ENCODE measurements at places on chromosomes 2 and 18.

- no peaks in the 10 kb centered on the region for H3K27me3 ChIP-seq
- no peaks in the 10 kb centered on the region for H3K36me3 ChIP-seq
- DNase-seq: no peak
- no peaks in the 10 kb centered on the region for H3K4me1 ChIP-seq
These were observed 299.5 kb downstream of the GBX2 start for GRCh38 chr2:235868645-235869044.

DNA sequence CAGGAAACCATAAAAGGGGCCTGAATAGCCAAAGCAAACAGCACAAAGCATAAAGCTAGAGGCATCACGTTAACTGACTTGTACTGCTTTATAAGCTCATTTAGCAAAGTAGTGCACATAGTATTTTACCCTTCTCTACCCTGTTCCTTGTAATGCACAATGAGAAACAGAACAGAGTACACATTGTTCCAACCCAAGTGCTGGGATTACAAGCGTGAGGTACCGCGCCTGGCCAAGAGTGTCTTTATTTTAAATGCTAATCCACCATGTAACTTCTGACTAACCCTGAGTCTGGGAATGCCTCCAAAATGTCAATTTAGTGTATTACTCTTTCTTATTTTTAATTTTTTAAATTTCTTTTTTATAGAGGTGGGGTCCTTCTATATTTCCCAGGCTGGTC is 46.4 kb upstream of the STON1 start:
- no peaks in the 10 kb centered on the region for H3K36me3 ChIP-seq
- DNase-seq: no peak
- no peaks in the 10 kb centered on the region for H3K4me1 ChIP-seq
- no peak overlapping the region for H3K27ac ChIP-seq

DNA sequence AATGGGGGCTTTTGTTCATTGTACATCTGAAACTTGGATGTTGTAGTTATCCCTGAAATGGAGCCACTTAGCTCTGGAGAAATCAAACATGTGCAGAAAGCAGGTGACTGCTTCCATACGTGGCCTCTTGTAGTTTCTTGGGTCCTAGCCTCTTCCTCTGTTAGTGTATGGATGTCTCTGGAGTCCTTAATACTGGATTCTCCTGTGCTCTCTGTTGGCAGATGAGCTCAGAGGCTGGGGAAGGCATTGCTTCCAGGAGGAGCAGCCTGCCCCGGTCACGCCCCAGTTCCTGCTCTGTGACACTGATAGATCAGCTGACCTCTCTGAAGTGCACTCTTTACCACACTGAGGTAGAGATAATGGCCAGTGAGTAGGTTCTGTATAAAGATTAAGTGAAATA is 176.2 kb downstream of the LDLRAD4 start:
- no peaks in the 10 kb centered on the region for H3K4me1 ChIP-seq
- no peak overlapping the region for H3K4me3 ChIP-seq
- no peak overlapping the region for H3K27ac ChIP-seq
- no peaks in the 10 kb centered on the region for H3K36me3 ChIP-seq
- peaks cover 13% of the 10 kb centered on the region for H3K27me3 ChIP-seq

- DNase-seq: no peak
- no peaks in the 10 kb centered on the region for H3K27me3 ChIP-seq
- no peak overlapping the region for H3K4me3 ChIP-seq
- no peak overlapping the region for H3K27ac ChIP-seq
- no peaks in the 10 kb centered on the region for H3K36me3 ChIP-seq
- H3K4me1 ChIP-seq: no peaks in the 10 kb centered on the region
These were observed 52.8 kb downstream of the RPL37A start for GRCh38 chr2:216551234-216552068.

- no peaks in the 10 kb centered on the region for H3K27me3 ChIP-seq
- H3K4me1 ChIP-seq: no peaks in the 10 kb centered on the region
- H3K27ac ChIP-seq: no peak overlapping the region
- H3K36me3 ChIP-seq: no peaks in the 10 kb centered on the region
- H3K4me3 ChIP-seq: no peak overlapping the region
These were observed 73.1 kb downstream of the CPO start for GRCh38 chr2:207012461-207012860.

- no peaks in the 10 kb centered on the region for H3K36me3 ChIP-seq
- no peaks in the 10 kb centered on the region for H3K4me1 ChIP-seq
- H3K27me3 ChIP-seq: peaks cover 4% of the 10 kb centered on the region
- DNase-seq: no peak
- H3K4me3 ChIP-seq: no peak overlapping the region
- no peak overlapping the region for H3K27ac ChIP-seq
These were observed 33.7 kb downstream of the CERKL start for GRCh38 chr2:181623159-181623558.
